ENCODE measurements at places on chromosomes 16 and 17.

DNA sequence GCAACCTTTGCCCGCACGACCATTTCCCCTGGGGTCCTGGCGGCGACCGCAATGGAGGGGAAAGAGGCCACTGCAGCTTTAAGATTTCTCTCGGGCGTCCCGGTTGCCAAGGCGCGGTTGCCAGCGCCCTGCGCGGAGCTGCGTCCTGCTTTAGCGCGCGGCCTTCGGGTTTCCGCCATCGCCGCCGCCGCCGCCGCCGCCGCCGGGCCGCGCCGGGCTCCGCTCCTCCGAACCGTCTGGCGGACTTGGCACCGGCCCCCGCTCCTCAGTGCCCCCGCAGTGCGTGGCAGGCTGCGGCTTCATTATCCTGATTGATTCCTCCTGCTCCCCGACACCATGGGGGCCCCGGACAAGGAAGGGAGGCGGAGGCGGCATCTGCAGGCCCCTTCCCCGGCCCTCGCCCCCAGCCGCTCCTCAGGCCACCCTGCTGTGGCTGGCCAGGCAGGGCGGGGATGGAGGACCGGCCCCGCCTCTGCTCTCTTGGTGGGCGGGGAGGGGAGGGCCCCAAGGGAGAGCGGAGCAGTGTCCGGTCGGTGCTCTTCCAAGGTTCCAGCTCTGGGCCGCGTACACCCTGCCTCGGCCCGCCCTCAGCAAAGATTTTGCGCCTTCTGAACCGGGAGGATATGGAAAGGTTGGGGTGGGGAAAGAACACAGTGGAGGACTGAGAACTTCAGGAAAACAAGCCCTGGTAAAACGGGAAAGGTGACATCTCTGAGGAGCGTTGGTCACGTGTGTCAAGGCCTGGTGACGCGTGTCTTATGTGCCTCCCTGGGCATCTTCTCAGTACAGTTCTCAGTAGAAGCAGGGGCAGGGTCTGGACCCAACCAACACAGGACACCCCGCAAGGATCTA lies 34.0 kb downstream of the NEUROD2 start:
- peak; percentile 67 for DNase-seq

DNA sequence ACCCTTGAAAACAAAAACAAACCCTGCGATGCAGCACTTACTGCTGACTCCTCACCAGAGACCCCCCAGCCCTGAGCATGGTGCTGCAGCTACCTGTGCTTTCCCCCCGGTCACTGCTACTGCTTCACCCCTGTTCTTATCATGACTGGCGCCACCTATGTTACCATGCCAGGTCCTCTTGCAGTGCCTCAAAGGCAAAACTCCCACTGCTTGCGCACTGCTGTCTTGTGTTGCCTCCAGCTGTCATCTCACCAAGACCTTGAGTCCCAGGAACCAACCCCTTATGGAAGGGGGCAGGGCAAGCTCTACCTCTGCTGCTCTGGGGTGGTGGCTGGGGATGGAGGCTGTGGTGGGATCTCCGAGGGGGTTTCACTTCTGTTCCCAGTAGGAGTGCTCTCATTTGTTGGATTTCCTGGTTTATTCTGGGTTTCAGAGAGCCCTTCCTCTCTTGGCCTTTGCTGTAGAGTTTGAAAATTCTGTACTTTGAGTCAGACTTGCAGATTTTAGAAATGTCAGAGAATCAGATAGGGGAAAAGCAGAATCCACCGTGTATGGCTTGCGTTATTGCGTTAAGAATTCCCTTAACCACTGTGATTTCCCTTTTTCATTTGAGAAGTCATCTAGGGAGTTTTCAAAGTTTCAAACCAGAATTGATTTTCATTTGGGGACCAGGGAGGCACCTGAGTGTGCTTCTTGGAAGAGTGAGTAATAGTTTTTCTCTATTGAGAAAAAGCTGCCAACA lies 96.6 kb downstream of the SPECC1 start:
- no peak for DNase-seq

GRCh38 chr17:75900691-75901533 lies 3.8 kb downstream of the MRPL38 start:
- DNase-seq, result no peak

GRCh38 chr17:81067391-81067811 lies 32.5 kb downstream of the BAIAP2 start:
- DNase-seq, result no peak

DNA sequence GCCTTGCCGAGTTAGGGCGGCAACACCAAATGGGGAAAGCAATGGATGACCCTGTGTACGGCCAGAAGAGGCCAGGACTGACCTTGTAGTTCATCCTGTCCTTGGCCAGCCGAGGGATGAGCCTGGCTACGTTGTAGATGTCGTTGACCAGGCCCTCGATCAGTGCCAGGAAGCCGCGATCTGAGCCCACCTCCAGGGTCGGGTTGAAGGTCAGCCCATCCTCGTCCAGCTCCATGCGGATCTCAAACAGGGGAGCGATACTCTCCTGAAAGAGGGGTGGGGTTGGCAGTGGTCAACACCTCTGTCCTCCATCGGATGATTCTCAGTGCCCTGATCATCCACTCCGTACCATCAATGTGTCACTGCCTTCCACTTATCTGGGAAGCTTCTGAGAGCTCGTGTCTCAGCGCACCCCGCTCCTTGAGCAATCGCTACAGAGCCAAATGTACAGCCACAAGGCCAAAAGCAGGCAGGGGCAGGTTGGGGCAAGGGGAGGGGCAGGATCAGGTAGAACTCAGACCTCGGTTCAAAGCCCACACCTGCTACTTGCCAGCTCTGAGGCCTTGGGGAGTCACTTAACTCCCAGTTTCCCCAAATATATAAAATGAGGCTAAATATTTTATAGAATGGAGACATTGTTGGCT lies 39.9 kb downstream of the DNAH17 start:
- DNase-seq, result no peak

GRCh38 chr16:89261691-89262563 lies 44.4 kb downstream of the ZNF778 start:
- DNase-seq, result no peak

DNA sequence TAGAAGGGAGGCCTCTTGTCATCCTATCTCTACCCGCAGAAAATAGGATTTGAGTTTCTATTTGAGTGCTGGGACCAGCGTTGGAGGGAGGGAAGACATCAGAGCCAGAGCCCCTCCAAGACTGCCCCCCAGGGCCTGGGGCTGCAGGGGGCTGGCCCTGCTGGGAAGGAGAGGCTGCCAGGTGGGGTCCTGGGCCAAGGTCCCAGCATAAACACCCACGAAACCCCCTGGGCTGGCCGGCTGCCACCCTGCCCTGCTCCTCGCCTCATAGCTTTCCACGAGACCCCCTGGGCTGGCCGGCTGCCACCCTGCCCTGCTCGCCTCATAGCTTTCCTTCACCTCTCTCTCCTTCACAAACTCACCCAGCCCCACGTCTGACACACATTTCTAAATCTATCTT lies 10.6 kb upstream of the TEX19 start:
- no peak for DNase-seq

DNA sequence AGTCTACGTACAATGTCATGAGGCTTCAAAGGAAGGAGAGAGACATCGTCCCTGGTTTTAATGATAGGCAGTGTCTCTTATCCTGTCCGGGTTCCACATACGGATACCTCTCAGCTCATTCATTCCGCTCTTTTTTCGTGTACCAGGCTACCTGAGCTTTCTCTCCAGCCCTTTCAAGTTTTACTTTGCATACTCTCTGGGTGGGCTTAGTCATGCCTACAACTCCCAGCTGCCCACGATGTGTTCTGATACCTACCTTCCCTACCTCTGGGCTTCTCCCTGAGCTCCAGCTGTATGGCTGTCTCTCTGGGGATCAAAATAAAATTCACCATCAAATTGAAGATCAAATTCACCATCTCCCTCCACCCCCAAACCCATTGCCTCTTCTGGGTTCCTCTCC lies 354.0 kb upstream of the EEF2KMT start:
- DNase-seq, result no peak

- DNase-seq, result no peak
Measured at GRCh38 chr17:31048142-31048541, 46.6 kb upstream of the NF1 start.

GRCh38 chr17:31200287-31200686 lies 96.8 kb downstream of the OMG start:
- no peak for DNase-seq

DNA sequence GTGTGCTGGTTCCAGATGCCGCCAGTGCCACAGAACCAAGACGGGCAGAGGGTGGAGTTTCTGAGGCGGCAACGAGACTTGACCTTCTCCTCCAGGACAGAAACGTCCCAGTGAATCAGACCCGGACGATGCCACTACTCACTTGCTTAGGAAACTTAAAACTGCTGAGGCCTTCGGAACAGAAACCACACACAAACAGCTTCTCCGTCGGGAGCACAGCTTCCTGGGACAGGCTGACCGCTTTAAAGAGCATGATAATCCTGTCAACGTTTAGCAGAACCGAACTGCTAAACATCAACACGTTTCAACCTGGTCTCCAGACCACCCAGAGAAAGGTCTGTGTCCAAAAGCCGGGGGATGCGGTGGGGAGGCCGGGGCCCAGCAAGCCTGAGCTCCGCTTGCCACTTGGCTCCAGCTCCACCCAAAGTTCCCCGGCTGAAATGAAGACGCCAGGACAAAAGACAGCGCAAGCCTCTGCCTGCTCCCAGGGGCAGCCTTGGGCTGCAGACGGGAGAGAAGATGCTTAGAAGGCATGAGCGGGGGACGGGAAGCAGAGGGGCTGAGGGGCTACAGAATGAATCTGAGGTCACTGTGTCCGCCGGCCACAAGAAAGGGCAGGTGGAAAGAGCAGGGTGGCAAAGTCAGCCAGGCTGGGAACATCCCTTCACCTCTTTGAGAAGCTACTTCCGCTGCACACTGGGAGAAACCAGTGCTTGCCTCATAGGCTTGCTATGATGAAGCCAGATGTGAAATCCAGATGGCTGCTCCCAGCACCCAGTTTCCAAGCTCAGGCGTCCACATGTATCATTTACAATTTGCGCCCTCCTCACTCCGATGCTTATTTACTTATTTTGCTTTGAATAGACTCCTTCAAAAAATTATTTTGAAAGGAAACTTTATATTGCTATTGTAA lies 69.0 kb downstream of the MRM3 start:
- DNase-seq, result no peak

- no peak for DNase-seq
Measured at GRCh38 chr16:10987361-10988163, 43.2 kb downstream of the CLEC16A start.

DNA sequence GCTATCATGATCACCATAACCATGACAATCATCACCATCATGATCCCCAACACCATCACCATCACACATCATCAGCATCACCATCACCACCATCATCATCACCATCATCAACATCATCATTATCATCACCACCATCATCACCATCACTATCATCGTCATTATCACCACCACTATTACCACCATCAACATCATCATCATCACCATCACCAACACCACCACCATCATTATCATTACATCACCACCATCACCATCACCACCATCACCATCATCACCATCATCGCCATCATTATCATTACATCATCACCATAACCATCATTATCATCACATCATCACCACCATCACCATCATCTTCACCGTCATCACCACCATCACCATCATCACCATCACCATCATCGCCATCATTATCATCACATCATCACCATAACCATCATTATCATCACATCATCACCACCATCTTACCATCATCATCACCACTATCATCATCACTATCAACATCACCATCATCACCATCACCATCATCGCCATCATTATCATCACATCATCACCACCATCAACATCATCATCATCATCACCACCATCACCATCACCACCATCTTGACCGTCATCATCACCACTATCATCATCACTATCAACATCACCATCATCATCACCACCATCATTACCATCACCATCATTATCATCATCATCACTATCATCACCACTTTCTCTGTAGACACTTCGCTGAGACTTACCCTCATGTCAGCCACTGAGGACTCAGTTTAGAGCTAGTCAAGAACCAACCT lies 366.0 kb downstream of the C16orf95 start:
- no peak for DNase-seq

DNA sequence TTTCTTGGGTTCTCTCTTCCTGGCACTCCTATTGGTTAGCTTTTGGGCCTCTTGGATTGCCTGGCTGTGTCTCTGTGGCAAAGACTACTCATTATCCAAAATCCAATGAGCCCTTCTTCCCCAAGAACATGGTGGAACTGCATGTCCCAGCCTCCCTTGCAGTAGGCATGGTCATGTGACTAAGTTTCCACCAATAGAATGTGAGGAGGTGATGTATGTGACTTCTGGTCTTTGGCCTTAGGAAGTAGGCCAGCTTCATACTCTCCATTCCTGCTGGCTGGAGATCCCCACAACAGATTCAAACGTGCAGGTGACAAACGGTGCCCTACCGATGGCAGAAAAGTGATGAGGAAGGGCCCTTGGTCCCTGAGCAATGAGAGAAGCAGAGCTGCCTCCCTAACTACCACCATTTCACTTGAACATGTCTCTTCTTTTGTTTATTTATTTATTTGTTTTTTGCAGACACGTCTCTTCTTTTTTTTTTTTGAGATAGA lies 17.3 kb upstream of the SPN start:
- DNase-seq, result no peak

GRCh38 chr16:75250809-75251279 lies 580 bp downstream of the BCAR1 start:
- DNase-seq, result peak; percentile 88

GRCh38 chr16:66025751-66026150 lies 340.7 kb upstream of the CDH5 start:
- no peak for DNase-seq

GRCh38 chr16:1150511-1150982 lies 2.4 kb upstream of the CACNA1H start:
- DNase-seq, result no peak

DNA sequence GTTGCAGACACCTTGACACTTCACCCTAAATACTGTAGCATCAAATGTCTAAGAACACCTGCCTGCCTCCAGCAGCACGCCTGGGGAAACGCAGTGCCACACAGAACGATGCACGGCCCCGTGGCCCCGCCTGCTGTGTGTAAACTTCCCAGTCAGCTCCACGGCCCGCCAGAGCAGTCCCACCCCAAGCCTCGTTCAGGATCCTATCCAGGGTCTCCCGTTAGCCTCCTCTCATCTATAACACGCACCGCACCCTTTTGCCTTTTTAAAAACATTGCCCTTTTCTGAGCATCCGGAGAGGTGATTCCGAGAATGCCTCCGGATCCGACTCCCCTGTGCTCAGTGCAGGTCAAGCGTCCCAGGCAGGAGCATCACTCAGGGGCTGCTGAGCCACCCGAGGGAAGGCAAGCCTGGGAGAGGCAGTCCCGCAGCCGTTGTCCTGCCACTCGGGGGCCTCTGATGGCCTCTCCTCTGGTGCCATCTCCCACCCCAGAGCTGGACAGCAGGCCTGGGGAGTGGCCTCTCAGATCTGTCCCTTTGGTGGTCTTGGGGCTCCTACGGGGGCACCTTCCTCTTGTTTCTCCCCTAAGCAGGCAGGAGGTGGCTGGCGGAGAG lies 37.9 kb upstream of the SLC38A10 start:
- no peak for DNase-seq

GRCh38 chr16:9395958-9396359 lies 304.5 kb downstream of the HAPSTR1 start:
- DNase-seq, result no peak

GRCh38 chr16:27813591-27813990 lies 249.9 kb downstream of the GSG1L start:
- DNase-seq, result no peak

DNA sequence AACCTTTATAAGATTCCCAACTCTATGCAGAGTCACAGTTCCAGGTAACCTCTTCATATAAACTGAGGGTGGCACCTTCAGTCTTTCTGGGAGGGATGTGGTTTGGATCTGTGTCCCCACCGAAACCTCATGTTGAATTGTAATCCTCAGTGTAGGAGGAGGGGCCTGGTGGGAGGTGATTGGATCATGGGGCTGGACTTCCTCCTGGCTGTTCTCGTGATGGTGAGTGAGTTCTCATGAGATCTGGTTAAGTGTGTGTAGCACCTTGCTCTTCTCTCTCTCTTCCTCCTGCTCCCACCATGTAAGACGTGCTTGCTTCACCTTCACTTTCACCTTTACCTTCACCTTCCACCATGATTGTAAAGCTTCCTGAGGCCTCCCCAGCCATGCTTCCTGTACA lies 30.5 kb downstream of the HS3ST2 start:
- DNase-seq, result no peak

All from GM19239 (cell line).